ENCODE measurements at places on chromosomes 1 and 21.

DNA sequence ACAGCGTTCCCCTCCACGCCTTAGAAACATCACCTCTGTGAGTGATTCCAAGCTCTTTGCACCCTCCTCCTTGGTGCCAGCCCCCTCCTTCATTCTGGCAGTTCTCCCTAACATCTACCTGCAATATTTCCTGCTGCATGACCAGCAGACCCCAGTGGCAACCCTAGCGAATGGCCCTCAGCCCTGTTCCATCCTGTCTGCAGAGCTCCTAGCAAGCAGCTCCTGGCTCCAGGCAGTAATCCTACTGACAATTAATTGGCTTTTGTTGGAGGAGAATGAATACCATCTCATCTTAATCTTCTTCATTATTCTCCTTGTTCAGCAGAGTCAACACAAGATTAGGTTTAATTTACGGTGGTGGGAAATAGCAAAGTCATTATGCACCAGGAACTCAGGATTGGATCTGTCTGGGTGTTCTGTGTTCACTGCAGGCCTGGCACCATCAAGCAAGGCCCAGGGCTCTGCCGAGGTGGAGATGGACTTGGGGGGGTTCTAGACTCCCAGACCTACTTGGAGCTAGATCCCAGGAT lies 12.4 kb downstream of the FBXO2 start:
- no peak for DNase-seq

DNA sequence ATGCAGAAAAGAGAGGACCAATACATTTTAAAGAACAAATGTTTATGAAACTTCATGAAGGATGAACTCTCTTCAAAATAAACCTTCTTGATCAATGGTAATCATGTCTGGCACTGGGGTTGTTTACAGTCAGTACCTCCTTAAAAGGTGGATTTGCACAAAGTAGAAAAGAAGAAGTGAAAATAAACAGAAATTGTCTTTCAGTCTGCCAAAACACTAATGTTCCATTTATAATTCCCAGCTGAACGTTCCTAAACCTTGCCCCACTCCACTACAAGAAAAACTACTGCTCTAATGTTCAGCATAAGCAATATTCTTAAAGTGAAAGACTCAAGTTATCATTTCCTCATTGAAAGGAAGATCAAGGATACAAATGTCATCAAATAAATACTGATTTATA lies 86.2 kb downstream of the EIF4G3 start:
- DNase-seq, result no peak

DNA sequence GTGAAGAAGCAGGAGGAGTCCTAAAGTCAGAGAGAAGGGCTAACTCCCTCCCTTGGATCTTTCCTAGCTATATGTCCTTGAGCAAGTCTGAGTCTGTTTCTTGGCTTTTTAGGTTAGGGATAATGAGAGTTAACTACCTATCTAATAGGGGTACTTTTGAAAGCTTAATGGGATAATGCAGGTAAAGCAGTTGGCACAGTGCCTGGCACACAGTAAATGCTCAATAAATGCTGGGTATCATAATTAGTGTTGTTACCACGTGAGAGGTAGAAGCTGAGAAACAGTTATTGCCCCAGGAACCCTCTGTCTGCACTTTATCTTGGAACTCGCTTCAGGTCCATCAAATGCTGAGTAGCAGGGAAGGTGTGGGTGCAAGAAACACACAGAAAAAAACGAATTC lies 5.5 kb downstream of the LRRN2 start:
- no peak for DNase-seq

GRCh38 chr1:155884031-155884960 lies 24.9 kb downstream of the SYT11 start:
- DNase-seq, result no peak

- no peak for DNase-seq
These were observed 51.4 kb downstream of the SLC9A1 start for GRCh38 chr1:27103498-27103897.

DNA sequence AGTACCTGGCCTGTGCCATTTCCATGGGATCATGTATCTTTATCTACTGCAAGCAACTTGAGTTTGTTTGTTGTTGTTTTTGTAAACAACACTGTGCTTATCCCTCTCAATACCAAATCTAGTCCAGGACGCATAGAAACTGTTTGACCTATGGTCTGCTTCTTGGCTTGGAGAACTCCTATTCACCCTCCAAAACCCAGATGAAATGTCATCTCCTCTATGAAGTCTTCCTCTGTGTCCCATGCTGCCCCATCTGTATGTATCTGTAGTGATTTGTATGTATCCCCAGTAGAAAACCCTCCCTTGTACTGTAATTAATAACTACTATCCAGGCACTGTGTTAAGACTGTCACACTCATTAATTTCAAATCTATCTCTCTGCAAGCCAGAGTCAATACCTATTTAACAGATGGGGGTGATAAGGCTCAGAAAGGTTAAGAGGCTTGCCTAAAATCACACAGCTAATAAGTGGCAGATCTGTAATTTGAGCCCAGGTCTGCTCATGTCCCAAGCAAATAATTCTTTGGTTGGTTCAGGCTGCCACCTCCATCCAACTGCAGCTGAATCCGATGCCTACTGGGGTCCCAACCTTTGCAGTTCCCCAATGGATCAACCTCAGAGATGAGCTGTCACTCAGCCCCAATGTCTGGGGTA lies 24.6 kb upstream of the ECE1 start:
- DNase-seq, result no peak

DNA sequence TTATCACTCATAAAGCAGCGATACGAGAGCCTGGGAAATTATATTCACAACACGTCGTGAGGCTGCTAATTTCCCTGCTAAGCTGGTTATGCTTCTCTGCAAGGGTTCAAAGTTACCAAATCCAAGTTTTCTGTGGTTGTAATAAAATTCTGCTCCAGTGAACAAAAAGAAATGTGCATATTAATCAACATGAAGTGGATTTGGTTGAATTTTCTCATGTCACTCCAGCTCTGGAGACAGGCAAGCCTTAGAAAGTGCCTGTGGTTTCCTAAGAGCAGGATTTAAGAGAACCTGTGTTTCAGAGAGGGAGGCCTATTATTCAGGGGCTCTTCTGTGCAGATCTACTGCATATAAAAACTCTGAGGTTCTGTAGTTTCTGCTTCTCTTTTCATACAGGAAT lies 87.5 kb downstream of the WLS start:
- DNase-seq, result no peak

DNA sequence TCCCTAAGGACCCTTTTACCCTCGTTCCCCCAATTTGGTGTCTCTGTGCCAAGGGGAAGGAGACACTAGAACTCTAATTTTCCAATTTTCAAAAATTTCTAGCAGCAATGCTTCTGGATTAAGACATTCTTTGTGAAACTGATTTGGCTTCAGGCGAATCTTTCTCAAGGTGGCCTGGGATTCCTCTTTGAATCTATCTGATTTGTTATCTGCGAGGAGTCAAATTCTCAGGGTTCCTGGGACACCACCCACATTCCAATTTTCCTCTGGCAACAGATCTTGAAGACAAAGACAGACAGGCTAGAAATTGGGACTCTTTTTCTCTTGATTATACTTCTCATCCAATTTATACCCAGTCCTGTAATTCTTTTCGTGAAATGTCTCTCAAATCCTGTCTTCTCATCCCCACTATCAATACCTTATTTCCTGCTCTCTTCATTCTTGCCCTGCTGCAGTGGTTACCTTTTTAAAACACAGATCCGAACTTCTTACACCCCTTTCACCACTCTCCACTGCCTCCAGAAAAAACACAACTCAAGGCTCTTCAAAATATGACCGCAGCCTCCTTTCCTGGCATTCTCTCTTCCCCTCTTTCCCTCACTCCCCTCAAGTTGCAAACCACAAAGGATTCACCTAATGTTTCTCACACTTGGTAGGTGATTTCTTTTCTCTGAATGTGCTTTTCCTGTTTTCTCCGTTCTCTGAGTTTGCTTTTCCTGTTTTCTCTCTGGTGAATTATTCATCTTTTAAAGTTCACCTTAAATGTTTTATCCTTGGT lies 2.7 kb upstream of the MPZL1 start:
- no peak for DNase-seq

GRCh38 chr21:36887963-36888362 lies 78.5 kb downstream of the HLCS start:
- no peak for DNase-seq

- no peak for DNase-seq
These were observed 5.2 kb upstream of the S100A2 start for GRCh38 chr1:153570874-153571273.

DNA sequence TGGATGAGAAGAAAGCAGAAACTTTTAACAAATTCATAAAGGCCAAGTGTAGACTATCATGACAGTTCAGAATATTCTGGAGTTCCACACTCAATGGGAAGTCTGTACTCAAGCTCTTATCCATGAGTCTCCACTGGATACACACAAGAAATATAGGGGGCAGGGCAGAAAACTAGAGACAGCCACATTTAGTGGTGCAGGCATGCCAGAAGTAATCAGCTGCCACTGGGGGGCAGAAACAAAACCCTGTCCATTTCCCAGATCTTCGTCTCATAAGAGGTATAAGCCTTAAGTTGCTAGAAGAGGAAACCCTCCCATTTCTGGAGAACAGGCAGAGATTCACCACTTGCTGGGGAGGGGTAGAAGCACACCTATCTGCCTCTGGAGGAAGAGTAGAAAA lies 166.8 kb upstream of the GALNT2 start:
- no peak for DNase-seq

- DNase-seq, result peak; percentile 70
These were observed 14.2 kb downstream of the MARCKSL1 start for GRCh38 chr1:32321712-32322291.

DNA sequence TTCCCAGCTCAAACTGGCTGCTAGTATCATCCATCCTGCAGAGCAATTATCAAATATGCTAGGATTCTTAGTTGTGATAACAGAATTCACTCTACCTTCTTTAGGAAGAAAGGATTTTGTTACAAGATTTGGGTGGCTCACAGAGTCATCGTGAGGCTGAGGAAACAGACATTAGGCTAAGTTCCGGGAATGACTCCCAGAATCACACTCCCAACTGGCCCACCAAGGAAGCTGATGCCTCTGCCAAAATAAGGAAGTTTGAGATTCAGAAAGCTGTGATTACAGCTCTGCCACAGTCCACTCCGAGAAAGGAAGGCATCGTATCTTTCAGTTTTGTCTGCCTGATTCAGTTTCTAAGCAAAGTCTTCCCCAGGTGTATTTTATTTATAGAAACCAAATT lies 50.6 kb upstream of the LYPLAL1 start:
- DNase-seq, result no peak

- DNase-seq, result no peak
These were observed 172.7 kb downstream of the PDE4B start for GRCh38 chr1:65965112-65965996.

DNA sequence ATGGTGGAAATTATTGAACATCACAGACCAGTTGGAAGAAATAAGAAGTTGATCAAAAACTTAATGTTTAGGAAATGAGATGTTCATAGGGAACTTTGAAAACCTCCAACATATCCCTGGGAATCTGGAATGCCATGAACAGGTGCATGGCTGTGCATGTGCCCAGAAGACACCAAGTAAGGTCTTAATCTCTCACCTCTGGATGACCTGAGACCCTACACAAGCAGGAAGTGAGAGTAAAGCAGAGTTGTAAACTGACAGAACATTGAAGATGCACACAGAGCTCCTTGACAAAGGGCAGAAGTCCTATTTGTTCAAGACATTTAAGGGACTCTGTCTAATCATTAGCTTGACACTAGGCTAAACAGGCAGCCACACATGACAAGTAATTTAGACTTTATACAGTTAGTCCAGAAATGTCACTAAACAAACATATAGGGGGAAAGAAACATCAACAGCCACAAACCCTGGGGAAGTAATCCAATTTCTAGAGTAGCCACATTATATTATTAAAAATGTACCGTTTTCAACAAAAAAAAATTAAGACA lies 34.5 kb downstream of the KLHDC7A start:
- no peak for DNase-seq

GRCh38 chr1:193185901-193186731 lies at the start of gene B3GALT2:
B3GALT2 (minus strand) TSS chr1:193186613; CDS start chr1:193181562, 5,051 bp downstream.
- DNase-seq, result no peak

DNA sequence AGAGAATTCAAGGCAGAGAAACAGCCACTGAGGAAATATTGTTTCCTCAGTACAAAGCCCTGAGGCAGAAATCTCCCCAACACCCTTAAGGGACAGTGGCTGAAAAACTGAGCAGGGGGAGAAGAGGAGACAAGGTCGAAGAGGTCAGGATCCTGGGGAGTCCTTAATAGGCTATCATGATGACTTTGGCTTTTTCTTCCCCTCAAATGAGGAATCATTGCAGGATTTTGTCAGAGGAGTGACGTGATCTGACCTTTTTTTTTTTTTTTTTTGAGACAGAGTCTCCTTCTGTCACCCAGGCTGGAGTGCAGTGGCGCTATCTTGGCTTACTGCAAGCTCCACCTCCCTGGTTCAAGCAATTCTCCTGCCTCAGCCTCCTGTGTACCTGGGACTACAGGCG lies 10.2 kb downstream of the MAP7D1 start:
- no peak for DNase-seq

- DNase-seq, result no peak
These were observed 89.1 kb downstream of the SMYD3 start for GRCh38 chr1:246417813-246418564.

DNA sequence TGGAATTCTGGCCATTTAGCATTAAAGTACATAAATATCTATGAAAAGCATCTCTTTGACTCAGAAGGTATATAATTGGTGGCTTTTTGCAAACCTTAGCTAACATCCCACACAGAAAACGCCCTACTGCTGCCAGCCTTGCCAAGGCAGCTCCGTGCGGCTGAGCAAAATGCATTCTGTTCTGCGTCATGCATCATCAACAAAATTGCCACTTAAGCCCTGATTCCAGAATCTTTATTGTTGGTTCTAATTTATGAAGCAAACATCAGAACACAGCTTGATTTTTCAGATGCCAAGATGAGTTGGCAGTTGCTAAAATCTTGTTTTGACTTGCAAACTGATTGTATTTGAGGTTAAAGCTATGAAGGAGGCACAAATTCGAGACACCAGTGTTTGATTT lies 314.9 kb upstream of the DEPDC1 start:
- DNase-seq, result no peak

GRCh38 chr21:27799861-27800260 lies 833.0 kb upstream of the ADAMTS5 start:
- DNase-seq, result no peak

- DNase-seq, result no peak
These were observed 557.3 kb downstream of the USP25 start for GRCh38 chr21:16287046-16287445.

DNA sequence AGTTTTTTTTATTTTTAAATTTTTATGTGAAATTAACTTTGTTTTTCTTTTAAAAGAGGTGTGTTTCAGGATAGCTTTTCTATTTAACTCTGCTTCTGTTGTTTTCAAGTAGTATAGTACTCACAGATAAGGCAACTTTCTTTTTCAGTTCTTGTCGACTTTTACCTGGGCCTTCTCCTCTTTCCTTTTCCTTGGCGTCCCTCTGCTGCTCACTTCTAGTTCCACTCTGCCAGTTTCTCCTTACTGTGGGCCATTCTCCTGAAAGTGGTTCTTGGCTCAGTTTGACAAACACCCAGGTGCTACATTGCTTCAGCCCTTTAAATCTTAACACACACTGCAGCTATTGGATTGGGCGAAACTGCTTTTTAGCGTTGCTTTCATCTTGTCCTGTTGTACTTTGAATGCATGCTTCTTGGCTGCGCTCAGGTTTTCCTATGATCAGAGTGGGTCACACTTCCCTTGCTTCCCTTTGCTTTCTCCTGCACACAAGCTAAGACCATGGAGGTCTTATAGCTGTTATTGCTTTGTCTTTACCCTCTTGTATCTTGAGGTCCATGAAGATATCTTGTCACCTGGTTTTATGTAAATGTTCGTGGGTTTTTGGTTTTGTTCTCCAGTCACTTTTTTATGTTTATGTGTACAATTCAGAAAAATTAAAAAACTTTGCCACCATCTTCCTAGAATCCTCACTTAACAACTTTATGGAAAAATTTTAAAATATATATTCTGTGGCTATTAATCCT lies 21.6 kb downstream of the GABPA start:
- DNase-seq, result no peak

All from Jurkat, Clone E6-1 (cell line).